GM13977 (cell line): ENCODE measurements at places on chromosomes 12 and 14.

GRCh38 chr12:90129366-90130030, 420.9 kb upstream of the ATP2B1 start:
- DNase-seq = no peak

GRCh38 chr12:57737467-57738460, 778 bp downstream of the AGAP2 start:
- DNase-seq = no peak

GRCh38 chr14:96693252-96693820, 103.8 kb upstream of the VRK1 start:
- no peak for DNase-seq

DNA sequence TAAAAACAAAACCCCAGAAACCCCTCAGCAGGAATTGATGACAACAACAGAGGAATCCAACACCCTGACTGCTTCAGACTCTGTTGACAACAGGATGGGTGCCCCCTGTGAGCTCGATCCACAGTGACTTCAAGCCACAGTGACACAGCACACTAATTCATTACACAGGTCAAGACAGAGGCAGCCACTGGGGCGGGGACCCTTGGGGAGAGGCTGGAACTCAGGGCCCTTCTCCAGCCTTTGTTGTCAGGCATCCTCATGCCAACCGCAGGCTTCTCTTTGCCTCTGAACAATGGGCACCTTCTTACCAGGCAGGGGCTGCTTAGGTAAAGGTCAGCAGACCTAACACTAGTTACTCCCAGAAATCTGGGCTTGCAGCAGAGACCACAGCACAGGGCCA, 37.6 kb downstream of the ACADS start:
- no peak for DNase-seq

- no peak for DNase-seq
Measured at GRCh38 chr14:57818511-57818910, 47.4 kb downstream of the SLC35F4 start.

GRCh38 chr14:41785696-41786095, 179.0 kb downstream of the LRFN5 start:
- DNase-seq = no peak

DNA sequence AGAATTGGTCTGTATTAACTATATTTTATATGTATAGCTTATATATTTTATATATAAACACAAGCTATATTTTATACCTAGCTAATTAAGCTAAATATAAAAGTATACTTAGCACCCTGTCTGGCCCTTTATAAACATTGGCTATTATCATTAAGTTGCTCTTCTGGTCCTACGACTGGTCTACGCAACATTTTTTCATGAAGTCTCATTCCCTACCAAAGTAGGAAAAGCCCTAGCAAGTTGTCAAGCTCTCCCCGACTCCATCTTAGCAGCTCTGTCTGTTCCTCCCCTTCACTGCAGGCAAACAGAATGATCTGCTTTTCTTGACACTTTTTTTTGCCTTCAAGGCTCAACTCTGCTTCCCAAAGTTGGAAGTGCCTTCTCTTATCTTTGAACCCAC, 36.7 kb upstream of the ELK3 start:
- DNase-seq = no peak

DNA sequence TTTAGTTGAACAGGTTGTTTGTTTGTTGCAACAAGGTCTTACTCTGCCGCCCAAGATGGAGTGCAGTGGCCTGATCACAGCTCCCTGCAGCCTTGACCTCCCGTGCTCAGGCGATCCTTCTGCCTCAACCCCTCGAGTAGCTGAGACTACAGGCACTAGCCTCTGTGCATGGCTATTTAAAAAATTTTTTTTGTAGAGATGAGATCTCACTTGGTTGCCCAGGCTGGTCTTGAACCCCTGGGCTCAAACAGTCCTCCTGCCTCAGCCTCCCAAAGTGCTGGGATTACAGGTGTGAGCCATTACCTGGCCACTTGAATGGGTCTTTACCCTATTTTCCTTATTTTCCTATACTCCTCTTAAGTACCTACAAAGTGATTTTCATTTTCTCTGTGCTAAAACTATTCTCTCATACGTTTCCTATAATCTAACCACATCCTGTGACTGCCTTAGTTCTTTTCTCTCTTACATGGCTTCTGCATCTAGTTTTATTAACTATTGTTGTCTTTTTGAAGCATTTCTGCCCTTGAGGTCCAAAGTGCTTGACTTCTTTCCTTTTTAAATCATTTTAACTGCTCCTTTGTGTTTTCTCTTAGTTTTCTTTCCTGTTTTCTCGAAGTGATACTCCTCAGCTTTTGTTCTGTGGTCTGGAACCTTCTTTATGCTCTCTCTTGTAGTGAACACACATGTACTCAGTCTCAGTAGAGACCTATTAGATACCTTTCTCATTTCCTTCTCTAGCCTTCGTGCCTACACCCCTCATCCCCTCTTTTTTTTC, 14.1 kb downstream of the GPX2 start:
- no peak for DNase-seq

- no peak for DNase-seq
Measured at GRCh38 chr12:3341594-3341993, 149.4 kb upstream of the PRMT8 start.

GRCh38 chr14:23008831-23009230, 1.1 kb downstream of the C14orf93 start:
- DNase-seq = no peak

DNA sequence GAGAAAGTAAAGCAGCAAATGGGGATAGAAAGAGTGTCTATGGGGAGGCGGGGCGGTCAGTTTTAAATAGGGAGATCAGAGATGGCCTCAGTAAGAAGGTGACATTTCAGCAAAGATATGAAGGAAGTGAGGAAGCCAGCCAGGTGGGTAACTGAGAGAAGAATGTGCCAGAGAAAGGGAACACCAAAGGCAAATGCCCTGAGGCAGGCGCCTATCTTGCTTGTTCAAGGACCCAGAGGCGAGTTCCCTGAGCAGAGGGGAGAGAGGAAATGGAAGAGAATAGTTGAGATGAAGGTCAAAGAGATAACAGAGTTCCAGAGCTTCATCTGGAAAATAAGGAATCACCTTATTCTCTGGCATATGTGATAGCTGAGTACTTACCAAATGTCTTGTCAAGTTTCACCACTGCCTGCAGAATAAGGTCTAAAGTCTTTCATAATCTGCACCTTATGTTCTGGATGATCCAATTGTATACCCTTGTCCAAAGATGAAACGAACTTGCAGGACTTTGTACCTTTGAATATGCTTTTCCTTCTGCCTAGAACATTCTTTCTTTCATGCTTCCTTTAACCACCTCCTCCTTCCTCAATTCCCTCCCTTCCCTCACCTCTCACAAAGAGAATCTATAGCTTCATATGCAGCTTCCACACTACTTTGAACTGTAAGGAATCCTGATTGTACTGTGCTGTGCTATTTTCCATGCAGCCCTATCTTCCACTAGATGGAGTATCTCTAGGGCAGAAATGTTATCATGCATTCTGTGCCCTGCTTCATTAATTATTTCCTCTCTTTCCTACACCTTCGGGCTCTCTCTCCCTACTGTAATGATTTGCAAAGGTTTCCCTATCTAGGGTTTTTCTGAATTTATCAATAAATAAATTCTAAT, 38.5 kb downstream of the GNPTAB start:
- DNase-seq = no peak

DNA sequence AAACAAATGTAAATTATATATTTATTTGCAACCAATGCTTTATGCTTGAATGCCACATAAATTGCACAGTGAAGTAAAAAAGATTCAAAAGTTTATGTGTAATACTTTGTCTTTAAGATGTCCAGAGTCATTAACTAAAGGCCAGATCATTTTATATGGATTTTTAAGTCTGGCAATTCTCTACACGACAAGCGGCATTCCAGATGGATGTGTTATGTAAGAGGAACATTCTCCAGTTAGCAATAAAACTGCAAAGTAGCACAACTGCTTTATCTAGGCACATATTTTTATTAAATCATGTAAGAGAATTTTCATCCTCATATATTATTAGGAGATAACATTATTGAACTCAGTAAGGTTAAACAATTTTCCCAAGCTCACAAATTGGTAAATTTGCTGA, 1717.7 kb upstream of the SEL1L start:
- no peak for DNase-seq

DNA sequence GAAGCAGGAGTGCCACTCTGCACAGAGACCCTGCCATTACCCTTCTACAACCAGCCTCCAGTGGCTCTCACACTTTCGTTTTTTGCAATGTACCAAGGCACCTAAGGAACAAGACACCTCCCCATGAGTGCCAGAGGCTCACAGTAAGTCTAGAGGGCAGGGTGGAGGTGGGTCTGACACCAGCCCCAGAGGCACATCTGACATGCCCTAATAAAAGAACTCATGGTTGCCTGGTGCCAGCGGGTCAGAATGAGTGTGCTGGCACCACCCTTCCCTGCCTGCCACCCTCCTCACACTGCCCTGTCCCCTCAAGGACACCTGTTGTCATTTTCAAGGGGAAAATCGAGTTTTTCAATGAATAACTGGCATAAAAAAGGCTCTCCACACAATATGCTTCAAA, 161.2 kb downstream of the FOXN3 start:
- DNase-seq = no peak

- DNase-seq = no peak
Measured at GRCh38 chr12:115895247-115895646, 382.2 kb downstream of the MED13L start.

GRCh38 chr12:6925540-6926279, 2.0 kb upstream of the ATN1 start:
- DNase-seq = no peak

DNA sequence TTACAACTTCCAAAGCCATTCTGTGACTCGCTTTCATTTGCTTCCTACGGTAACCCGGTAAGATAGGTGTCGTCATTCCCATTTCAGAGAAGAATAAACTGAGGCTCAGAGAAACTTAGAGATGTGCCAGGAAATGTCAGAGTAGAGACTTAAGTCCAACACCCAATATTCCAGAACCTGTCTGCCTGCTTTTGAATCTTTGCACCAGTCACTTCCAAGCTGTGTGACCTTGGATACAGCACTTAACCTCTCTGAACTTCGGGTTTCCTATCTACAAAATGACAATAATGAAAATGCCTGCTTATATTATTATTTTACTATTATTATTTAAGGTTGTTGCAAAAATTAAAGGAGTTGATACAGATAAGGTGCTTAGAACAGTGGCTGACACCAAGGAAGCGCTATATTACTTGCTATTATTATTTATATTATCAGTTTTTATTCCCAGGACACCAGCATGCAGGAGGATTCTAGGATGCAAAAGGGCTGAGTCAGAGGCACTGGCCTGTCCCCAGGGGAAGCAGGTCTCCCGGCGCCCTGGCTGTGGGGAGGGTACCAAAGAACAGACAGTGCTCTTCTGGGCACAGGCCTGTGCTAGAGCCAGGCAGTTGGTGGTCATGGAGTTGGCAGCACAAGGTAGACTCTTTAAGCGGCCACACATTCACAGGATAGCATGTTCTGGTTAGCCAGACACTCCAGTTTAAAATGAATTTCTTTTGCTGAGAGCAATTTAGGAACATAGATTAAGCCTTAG, 5.4 kb downstream of the HSPB8 start:
- DNase-seq = no peak

- no peak for DNase-seq
Measured at GRCh38 chr12:62146318-62146717, 113.9 kb upstream of the USP15 start.

GRCh38 chr14:60420050-60420449, 65.8 kb downstream of the C14orf39 start:
- DNase-seq = no peak

GRCh38 chr12:124927201-124928094, 13.0 kb upstream of the UBC start:
- DNase-seq = peak; percentile 80

- DNase-seq = no peak
Measured at GRCh38 chr12:508795-509194, 49.1 kb downstream of the B4GALNT3 start.

DNA sequence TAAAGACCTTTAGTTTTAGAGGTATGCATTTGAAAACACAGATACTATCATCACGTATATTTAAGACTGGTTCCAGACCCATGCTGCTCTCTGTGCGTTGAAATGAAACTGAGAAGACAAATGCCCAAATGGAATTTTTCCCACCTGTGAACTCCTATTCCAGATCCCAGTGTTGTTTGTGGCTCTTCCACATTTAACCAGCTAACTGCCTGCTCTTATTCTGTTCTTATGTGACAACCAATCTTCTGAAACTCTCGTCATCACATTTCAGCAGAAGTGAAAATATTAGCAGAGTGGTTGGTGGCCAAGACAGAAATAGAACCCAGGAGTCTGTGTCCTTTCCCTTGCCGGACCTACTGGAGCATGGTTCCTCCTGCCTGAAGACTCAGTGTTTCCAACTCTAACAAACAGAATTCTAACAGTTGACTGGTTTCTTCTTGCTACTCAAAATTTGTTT, 460.2 kb downstream of the RAD51B start:
- peak; percentile 26 for DNase-seq

- DNase-seq = no peak
Measured at GRCh38 chr14:71521238-71522135, 410.7 kb upstream of the RGS6 start.

DNA sequence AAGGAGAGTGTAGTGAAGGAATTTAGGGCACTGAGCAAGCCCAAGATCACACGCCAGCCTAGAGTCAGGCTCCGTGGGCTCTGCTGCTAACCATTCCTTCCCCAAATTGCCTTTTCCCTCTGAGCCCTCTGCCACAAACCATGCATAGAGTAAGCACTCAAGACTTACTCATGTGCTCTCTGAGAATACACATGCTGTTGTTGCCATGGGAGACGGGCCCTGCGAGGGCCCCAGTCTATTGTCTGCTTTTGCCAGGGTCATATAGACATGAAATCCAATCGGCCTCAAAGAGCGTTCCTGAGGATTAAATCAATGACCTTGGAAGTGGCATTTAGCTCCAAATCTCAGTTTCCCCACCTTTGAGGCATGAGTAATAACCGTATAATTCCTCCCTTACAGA, 48.7 kb upstream of the WSCD2 start:
- no peak for DNase-seq

DNA sequence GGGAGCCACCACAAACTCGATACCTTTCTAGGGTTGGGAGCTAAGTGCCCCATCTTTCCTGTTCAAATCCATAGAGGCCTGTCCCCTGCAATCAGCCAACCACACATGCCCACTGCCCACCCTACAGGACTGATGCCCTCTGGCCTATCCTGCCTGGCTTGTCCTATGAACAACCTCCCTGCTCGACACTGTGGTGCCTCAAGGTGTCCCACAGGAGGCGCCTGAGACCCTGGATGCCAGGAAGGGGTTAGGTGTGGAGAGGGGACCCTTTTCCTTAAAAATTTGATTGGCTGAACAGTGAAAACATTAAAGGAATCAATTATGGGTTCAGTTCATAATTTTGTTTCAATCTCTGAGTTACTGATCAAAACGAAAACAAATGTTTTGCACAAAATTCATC, 97.3 kb upstream of the FZD10 start:
- no peak for DNase-seq

- no peak for DNase-seq
Measured at GRCh38 chr14:81311778-81312177, 88.3 kb downstream of the STON2 start.

DNA sequence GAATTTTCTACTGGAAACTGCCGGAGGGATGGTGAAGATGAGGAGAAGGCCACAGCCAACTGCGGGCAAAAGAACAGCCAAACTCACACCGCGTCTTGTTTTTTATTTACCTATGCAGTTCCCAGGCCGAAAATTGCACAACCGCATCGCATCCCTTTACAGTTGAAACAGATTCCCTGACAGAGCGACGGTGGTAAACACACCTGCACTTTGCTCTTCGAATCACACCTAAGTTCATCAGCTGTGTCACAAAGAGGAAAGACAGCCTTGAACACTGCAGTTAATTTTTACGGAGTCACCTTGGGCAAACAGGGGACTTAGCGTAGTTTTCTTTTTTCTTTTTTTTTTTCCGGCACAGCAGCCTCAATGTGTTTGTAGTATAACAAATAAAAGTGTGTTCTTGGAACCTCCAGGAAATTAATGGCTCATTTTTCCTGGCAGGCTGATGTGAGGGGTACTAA, 272.0 kb upstream of the DIO3 start:
- DNase-seq = no peak
